CD4-positive, alpha-beta T cell treated with Interferon alpha-2 for 1 hour (primary cell): ENCODE measurements at places on chromosomes 1 and 21.

- DNase-seq = no peak
Observed at GRCh38 chr1:85344256-85344694, 67.8 kb upstream of the BCL10 start.

GRCh38 chr1:43300378-43301094, at the start of gene TIE1:
Gene TIE1, plus strand, starts transcription at chr1:43300982. Its CDS starts 90 bp downstream, at chr1:43301072.
- DNase-seq = no peak

DNA sequence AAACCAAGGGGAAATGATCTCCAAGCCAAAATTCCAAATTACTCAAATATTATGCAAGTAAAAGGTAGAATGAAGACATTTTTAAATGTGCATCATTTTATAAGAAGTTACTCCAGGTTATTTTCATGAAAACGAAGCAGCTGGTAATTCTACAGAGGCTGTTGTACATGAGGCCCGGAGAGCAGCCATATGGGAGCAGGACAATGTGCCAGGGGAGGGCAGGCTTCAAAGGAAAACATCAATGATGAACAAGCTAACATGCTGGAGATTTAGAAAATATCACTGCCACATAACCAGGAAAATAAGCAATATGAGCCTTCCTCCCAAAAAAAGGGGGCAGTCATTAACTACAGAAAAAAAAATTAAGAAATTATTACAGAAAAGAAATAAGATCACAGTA, 109.1 kb downstream of the TIAM1 start:
- DNase-seq = no peak

GRCh38 chr1:228095938-228096337, 7.2 kb downstream of the C1orf35 start:
- DNase-seq = no peak
